Left renal pelvis (tissue), 4 donors: ENCODE measurements at places on chromosomes 13 and 19.
A peak's percentile ranks its signal among the peaks of the same experiment; 100 is the strongest.

GRCh38 chr13:97892717-97893116, 60.8 kb upstream of the IPO5 start:
- DNase-seq, result no peak

GRCh38 chr19:35557539-35558399, 5.7 kb downstream of the ATP4A start:
- DNase-seq, result peak; percentile 49

GRCh38 chr13:113761136-113761535, 2.1 kb downstream of the TMEM255B start:
- no peak for DNase-seq

DNA sequence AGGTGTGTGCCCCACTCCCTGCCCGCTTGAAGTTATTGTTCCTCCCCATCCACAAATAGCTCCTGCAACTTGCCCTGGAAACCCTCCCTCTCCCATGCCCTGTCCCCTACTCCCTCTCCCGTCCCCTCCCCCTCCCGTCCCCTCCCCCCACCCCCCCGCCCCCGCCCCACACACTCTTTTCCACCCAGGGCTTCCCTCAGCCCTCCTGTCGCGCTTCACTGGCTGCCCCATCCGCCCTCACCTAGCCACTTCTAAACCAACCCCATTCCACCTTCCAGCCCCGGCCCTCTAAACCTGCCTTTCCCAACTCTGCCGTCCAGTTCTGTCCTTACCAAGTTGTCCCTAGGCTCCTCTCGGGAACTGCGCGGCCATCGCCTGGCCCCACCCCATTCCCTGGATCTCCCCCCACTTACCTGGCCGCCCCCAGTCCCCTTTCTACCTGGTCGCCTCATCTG, 993 bp downstream of the RGL3 start:
- no peak for DNase-seq

DNA sequence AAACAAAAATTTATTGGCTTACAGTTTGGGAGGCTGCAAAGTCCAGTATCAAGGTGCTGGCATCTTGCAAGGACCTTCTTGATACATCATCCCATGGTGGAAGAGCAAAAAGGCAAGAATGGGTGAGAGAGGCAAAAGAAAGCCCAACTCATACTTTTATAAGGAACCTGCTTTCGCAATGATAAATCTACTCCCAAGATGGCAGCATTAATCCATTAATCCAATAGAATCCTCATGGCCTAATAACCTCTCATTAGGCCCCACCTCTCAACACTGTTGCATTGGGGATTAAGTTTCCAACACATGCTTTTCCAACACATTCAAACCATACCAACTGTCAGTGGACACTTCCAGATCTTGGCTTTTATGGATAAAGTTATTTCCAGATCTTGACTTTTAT, 48.7 kb upstream of the ZNF507 start:
- no peak for DNase-seq

DNA sequence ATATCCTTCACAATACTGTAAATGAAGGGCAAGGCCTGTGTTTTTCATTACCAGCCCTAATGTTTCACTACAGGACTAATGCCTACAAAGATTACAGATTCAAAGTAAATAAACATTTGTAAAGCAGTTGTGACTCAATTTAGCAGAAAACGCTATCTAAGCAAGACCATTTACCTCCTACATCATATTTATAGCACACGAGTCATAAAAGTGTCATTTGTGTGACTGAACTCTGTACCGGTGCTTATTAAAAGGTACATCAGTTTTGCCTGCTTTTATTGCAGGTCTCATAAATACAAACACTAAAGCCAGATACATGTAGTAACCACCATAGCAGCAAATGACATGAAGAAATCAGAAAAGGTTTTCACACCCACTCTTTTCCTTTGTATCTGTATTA, 61.5 kb upstream of the SLC15A1 start:
- DNase-seq, result no peak

DNA sequence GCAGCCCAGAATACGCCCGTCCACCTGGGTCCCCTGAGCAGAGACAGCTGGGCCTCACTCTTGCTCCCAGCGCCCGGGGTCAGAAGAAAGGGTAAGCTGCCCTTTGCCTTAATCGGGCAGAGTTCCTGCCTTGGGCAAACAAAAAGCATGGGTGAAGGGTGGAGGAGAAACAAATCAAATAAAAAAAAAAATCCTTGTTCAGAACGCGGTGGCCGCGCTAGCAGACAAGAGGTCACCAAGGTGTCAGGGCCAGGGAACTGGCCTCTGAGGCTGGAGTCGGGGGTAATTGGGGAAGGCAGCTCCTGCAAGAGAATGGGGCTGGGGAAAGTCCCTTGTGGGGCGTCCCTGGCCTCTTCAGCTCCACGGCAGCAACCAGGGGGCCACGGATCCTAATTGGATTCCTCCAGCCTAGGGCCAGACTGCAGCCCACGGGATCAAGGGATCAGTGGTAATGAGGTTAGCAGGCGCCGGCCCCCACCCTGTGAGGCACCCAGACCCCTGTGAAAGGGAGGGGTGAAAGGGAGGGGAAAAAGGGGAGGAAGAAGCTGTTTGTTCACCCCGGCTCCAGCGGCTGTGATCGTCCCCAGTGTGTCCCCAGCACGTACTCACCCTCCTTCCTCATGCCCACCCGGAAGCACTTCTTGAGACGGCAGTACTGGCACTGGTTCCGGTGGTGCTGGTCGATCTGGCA, 5.5 kb downstream of the NR2F6 start:
- DNase-seq, result no peak

DNA sequence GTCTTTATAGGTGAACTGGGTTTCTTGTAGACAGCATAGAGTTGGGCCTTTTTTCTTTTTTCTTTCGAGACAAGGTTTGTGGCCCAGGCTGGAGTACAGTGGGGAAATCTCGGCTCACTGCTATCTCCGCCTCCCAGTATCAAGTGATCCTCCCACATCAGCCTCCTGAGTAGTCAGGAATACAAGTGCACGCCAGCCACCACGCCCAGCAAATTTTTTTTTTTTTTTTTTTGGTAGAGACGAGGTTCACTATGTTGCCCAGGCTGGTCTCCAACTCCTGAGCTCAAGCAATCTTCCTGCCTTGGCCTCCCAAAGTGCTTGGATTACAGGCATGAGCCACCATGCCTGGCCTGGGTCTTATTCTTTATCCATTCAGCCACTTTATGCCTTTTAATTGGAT, 5.1 kb upstream of the CALM3 start:
- DNase-seq, result no peak

- no peak for DNase-seq
Observed at GRCh38 chr13:105035092-105035491, 1500.4 kb downstream of the EFNB2 start.
